ENCODE measurements at places on chromosomes 16 and 17.

GRCh38 chr17:77863814-77864161, 94.7 kb upstream of the TNRC6C start:
- no peak for DNase-seq

DNA sequence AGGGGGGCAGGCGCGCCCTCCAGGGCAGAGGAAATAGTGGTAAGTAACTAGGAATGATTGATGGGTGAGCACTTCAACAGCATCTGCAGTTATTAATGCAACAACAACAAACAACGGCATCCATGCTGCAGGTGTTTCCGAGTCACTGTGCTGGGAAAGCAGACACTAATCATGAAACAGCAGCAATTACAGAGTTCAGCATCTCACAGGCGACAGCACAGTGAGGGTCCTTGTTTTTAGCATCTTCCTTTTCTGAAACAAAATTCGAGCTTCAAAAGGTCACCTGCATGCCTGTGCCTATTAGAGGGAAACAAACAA, 191.9 kb downstream of the SLC39A11 start:
- no peak for DNase-seq

GRCh38 chr17:27878776-27879562, 14.2 kb downstream of the LYRM9 start:
- no peak for DNase-seq

DNA sequence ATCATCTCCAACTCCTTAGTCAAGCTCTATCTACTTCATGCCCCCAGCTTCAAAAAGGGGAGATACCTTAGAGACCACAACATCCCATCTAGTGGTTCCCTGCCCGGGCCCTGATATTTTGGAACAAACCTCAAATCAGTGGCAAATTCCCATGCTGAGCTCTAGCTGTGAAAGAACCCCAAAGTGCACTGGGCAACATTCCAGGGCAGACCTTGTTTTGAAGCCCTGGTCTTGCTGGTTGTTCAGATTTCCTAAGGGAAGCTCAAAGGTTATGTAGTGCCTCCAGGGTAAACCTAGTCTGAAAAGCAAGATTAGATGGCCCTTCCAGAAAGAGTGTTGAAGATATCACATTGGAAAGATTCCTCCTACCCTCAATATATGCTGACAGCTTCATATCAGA, 16.3 kb downstream of the FAM117A start:
- DNase-seq: no peak

DNA sequence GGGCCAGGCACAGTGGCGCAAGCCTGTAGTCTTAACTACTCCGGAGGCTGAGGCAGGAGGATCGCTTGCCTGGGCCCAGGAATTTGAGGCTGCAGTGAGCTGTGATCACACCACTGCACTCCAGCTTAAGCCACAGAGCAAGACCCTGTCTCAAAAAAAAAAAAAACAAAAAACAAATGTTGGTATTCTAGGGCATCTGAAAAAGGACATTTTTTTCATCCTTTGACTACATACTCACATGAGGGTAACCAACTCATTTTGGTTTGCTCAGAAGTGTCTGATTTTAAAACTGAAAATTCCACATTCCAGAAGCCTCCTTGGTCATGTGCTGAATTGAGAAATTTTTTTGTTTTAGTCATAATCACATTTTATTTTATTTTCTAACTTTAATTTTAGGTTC, 12.7 kb upstream of the C16orf82 start:
- no peak for DNase-seq

DNA sequence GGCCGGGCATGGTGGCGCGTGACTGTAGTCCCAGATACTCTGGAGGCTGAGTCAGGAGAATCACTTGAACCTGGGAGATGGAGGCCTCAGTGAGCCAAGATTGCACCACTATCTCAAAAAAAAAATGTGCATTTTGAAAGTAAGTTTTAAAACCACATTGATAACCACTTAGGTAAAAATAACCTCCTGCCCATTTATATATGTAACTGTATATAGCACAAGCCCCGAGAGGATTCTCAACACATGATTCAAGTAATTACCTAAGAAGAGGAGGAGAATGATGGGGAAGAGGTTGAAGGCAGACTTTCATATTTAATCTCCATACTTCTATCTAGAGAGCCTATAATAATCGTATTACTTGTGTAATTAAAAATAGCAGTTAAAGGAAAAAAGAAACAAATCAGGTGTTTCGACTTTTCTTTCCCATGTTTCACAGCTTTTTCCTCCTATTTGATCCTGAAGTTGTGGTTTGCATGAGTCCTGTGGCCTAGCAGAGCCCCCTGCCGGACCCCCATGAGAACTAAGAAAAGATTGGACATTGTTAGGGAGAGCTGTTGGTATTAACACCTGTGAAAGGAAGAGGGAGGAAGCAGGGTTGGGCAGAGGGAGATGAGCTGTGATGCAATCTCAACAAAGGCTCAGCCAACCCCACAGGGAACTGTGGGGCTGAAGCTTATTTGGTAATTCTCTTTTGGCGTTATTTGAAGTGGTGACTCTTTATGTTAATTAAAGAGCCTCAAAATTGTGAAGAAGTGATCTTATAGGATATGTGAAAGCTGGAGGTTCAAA, 22.1 kb downstream of the PMFBP1 start:
- DNase-seq: no peak

- DNase-seq: no peak
Measured at GRCh38 chr16:24852281-24852721, 6.5 kb downstream of the SLC5A11 start.

DNA sequence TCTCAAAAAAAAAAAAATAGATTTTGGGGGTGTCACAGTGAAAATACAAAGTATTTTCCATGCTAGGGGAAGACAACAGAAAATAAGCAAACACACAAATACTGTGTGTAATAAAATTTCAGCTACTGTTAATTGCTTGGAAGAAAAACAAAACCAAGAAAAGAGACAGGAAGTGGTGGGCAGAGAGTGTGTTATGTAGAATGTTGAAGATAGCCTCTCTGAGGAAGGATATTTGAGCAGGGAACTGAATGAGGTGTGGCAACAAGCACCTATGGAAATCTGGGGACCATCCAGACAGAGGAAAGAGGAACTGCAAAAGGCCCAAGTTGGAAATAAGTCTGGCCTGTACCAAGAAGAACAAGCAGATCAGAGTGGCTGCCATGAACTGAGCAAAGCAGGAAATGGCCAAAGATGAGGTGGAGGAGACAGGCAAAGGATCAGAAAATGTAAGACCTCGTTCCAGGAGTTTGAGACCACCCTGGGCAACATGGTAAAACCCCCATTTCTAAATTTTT, 7.8 kb upstream of the USP31 start:
- DNase-seq: no peak

DNA sequence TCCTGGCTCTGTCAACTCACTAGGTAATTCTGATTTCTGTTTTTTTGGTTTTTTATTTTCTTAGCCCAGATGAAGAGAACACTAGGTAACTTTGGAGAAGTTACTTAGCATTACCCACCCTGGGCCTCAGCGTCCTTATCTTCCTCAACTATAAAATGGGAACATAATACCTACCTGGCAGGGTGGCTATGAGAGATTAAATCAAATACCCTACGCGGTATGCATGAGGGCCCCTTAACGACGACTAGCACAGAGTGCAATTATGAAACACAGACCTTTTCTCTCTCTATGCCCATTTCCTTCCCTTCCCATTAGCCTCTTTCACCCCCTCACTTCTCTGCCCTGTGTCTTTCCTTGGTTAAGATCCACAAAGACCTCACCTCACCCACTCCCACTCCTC, 11.1 kb downstream of the XPO6 start:
- DNase-seq: no peak

GRCh38 chr17:54439816-54440215, 460.8 kb upstream of the TOM1L1 start:
- DNase-seq: no peak

DNA sequence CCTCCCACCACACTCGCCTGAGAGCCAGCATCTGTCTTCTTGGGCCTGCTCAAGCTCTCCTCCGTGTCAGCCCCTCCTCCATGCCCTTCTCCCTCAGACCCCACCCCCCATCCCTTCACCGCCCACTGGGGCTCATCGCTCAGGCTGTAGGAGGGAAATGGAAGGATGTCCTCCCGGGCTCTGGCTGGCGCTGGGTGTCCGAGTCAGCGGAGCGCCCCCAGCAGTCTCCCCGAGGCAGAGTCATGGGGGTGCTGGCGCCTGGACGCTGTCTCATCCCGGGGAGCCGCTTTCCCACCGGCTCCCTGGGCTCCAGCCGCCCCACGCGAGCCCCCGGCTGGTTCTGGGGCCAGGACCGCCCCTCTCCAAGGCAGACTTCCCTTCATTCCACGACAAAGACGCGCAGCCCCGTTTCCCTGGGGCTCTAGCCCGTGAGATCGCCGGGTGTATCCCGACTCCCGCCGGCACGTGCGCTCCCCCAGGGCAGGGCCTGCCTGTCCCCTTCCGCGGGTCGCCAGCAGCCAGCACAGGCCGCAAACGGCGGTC, 428 bp upstream of the ANTKMT start:
- no peak for DNase-seq

DNA sequence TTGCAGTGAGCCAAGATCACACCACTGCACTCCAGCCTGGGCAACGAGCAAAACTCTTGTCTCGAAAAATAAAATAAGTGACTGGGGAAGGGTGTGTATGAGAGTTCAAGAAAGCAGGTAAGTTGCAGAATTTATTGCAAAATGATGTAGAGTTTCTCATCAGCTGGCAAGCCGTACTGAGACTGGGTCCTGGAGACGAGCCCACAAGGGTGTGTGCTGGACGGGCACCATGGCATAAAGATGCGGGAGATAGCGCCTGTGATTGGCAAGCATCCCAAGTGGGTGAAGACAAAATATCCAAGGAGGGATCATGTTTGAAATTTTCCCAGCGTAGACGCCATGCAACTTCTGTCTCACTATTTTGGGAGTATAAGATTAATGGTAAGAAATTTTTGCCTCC, 59.4 kb downstream of the WNT3 start:
- DNase-seq: no peak

- DNase-seq: no peak
Measured at GRCh38 chr16:86998196-86999001, 318.8 kb downstream of the C16orf95 start.

GRCh38 chr17:65208717-65209116, 71.5 kb downstream of the RGS9 start:
- DNase-seq: no peak

GRCh38 chr17:66724581-66725341, 110.2 kb upstream of the CACNG5 start:
- DNase-seq: no peak

GRCh38 chr17:58388302-58389190, 28.8 kb downstream of the RNF43 start:
- no peak for DNase-seq

DNA sequence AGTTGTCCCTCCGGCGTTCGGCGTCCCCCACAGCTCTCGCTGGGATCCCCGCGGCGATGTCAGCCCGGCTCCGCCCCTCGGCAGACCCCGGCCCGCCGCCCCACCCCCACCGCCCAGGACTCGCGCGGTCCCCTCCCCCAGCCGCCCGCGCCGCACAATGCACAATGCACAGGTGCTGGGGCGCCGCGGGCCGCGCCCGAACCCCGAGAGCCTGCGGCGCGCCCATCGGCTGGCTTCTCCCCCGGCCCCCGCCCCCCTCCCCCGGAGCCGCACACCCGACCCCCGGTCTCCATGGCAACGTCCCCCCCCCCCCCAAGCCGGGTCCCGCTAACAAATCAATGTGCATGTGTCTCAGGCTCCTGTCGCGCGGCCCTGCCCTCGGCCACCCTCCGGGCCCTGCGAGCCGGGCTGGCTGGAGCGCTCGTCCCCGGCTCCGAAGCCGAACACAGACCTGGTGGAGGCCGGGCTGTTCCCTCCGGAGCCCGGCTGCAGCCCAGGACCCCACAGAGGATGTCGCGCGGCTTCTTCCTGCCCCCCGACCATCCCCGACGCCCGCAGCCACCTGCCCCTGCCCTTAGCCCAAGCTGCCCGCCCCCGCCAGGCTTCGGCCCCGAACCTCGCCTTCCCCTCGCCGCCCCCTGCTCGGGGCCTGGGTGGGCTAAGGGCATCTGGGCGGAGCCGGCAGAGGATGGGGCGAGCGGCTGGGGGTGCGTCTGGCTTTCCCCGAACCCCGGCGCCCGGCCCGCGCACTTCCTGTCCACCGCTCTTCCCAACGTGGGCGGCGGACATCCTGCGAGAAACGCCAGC, 818 bp upstream of the CBX8 start:
- DNase-seq: no peak

DNA sequence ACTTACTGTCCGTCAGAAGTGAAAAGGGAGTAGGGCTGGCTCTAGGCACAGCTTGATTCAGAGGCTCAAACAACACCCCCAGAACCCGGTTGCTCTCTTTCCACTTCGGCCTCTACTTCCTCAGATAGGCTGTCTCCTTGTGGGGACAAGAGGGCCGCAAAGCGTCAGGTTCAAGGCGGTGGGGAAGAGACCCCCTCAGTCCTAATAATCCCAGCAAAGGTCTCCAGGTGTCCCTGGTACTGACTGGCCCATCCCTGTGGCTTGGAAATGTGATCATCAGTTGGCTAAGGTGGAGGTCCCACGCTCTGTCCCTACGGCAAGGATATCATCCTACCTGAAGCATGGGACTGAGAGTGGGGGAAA, 26.0 kb downstream of the NGFR start:
- DNase-seq: no peak

GRCh38 chr16:84844559-84845495, 25.0 kb downstream of the CRISPLD2 start:
- DNase-seq: no peak

DNA sequence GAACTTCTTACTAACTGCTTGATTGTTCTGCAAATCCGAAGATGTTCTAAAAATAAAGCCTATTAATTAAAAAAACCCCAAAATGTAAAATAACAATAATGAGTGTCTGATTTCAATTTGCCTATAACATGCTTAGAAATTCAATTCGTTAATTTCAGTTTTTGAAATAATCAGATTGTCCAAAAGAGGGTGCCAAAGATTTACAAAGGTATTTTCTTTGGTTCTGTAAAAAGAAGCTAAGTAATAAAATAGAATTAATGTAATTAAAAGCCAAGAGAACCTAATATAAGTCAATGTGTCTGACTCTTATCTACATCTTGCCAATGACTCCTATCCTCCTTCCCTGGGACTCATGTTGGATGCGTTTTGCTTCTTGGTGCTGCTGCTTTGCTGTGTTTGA, 75.0 kb upstream of the CPHXL start:
- DNase-seq: no peak

DNA sequence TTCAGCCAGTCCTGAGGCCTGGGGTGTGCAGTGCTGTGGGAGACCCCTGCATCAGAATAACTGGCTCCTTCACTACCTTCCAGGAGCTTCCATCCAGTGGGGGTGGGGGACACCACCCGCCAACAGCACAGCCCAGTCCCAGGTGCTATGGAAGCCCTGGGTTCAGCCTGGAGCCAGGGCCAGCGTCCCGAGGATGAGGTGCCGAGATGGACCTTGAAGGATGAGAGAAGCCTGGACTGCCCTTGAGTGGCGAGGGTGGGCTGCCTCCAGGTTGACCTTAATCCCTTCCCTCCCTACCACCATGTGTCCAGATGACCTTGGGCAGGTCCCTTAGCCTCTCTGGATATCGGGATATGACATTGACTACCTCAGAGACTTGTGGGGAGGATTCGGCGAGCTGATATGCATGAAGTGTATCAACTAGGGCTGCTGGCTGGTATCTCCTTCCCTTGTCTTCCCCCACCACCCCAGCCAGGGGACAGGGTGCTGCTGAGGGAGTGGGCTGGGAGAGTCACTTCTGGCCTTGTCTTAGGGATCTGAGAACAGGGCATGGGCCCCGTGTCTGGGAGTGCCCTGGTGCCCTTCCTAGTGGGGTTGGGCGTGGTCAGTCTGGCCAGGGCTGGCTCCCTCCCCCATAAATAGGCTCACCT, 14.2 kb upstream of the LASP1NB start:
- DNase-seq: no peak
